Caudate nucleus (tissue), 63 donors: ENCODE measurements at places on chromosomes 7 and 10.
A peak's percentile ranks its signal among the peaks of the same experiment; 100 is the strongest.

GRCh38 chr10:25026463-25026862 is 10.1 kb downstream of the THNSL1 start:
- no peak for DNase-seq

GRCh38 chr10:125363791-125364190 is 203.4 kb upstream of the CTBP2 start:
- no peak for DNase-seq

DNA sequence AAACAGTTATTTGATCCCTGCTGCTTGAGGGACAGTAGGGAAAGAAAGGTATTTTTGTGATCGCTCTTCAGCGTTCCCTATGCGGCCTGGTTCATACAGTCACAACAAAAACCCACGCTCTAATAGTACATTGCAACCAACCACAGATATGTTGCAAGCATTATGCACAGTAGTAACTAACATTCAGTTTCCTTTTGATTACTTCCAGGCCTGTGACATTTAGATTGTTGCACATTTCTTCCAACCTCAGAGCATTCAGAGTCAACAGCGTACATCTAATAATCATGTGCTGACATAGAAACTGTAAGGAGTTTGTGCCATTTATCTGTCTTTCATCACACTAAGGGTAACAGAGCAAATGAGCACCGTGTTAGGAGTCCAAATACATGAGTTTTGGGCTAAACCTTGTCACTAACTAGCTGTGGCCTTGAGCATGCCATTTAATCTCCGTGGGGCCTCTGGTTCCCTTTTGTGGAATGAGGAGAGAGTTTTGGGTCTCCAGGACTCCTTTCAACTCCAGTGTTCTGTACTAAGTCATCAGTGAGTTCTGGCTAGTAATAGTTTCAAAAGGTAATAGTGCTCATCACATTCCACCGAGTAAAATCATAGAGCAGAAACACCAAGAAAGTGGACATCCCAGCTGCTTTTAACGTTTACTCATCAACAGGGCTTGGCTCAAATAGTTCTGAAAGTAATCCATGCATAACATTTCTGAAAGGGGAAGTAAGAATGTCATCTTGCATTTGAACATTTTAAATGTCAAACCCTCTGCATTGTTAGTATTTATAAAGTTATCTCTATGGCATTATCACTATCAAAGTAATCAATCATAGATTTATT is 99.0 kb upstream of the FZD1 start:
- DNase-seq, result no peak

DNA sequence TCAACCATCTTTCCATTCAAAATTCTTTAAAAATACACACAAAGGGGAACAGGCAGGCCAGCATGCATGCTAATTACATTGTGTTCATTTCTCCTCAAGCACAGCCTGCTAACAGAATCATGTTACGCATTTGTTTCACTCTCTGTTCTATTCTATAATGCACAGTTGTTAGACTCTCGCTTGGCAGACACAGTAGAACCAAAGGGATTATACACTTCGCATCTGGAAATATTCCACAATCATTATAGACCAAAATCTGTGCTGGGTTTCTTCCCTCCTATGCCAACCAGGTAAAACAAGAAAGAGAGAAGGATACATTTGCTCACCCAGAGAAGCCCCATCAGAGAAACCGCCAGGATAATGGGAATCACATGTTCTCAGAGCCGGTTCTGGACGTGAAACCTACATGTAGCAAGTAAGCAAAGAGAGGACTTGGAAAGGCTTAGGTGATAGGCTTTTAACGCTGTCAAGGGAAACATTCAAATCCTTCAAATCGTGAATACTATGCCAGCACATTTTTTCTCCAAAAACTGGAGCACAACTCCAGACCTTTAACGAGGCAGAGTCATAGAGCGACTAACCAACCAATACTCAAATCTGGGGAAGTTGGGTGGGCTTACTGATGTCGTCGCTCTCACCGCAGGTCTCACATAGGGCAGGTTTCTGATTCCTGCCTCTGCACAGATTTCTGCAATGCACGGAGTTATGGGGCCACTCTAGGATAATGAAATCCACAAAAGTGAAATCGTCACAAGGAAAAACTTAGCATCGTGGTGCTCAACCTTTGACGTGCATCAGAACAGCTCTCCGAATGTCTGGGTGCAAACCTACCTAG is 380.5 kb upstream of the AUTS2 start:
- no peak for DNase-seq

GRCh38 chr10:68795886-68796532 is 31.3 kb upstream of the STOX1 start:
- DNase-seq, result no peak

GRCh38 chr10:113135025-113135424 is 185.0 kb downstream of the TCF7L2 start:
- DNase-seq, result no peak

GRCh38 chr7:108589874-108590273 is 20.2 kb downstream of the DNAJB9 start:
- DNase-seq, result no peak

- DNase-seq, result no peak
Measured at GRCh38 chr10:22573820-22574569, 140.4 kb downstream of the PIP4K2A start.

DNA sequence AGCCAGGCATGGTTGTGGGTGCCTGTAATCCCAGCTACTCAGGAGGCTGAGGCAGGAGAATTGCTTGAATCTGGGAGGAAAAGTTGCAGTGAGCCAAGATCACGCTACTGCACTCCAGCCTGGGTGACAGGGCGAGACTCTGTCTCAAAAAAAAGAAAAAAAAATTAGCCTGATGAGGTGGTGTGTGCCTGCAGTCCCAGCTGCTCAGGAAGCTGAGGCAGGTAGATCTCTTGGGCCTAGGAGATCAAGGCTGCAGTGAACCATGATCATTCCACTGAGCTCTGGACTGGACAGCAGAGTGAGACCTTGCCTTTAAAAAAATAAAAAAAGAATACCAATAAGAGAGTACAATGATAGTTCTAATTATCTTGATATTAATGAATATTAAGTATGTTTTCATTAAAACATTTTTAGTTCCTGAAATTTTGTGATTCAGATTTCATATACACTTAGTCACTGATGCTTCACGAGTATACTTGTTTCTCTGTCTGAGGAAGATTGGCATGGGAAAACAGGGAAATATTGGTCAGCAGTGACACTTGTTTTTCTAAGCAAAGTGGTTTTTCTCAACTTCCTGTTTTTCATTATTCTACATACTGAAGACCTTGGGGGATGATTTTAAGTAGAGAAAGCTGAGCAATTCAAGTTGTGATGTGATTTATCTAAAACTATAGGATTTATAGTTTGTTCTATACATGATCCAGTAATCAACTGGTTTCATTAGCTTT is 76.8 kb downstream of the ADK start:
- DNase-seq, result no peak

DNA sequence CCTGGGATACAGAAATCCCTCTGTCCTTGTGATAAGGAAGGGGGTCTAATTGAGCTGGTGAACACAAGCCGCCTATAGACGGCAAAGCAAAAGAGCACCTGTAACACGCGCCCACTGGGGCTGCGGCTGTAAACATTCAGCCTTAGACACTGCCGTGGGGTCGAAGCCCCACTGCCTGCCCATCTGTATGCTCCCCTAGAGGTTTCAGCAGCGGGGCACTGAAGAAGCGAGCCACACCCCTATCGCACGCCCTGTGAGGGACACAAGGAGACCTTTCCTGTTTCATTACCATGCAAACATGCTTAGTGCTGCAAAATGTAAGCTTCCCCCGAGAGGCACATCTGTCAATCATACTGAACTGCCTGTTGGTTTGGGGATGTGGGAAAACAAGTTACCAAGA is 82.1 kb downstream of the NRP1 start:
- DNase-seq, result no peak

GRCh38 chr7:97014145-97014750 is 8.9 kb downstream of the DLX6 start:
- DNase-seq, result no peak

GRCh38 chr10:2943932-2944614 is 123.3 kb upstream of the PFKP start:
- no peak for DNase-seq

- no peak for DNase-seq
Measured at GRCh38 chr10:33524041-33524440, 189.6 kb upstream of the NRP1 start.

DNA sequence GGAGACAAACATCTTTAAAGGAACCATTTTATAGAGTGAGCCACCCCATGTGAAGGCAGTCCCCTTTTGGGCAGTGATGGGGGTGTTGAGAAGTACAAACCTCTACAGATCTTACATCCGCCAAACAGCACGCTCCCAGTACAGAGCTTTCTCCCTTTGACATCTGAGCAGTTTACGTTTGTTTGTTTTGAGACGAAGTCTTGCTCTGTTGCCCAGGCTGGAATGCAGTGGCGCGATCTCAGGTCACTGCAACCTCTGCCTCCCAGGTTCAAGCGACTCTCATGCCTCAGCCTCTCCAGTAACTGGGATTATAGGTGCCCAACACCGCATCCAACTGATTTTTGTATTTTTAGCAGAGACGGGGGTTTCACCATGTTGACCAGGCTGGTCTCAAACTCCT is 128.9 kb downstream of the CCDC3 start:
- DNase-seq, result no peak

DNA sequence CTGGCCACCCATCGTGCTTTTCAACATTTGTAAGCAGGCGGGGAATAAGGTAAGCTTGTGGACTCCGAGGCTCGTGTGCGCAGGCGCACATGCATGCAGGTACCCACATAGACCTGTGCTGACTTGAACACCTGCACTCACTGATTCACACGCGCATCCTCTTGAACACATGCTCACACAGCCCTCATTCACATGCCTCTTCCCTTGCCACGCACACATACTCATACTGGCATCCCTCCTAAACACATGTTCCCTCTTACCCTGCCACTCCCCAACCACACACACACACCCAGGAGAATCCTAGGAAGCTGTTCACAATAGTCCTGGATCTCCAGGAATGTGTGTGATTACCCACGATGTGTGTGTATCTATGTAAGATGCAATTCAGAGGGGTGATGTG is 44.1 kb upstream of the LBX1 start:
- DNase-seq, result no peak

GRCh38 chr7:131012477-131013031 is 278.5 kb upstream of the KLF14 start:
- no peak for DNase-seq

GRCh38 chr7:116762971-116763370 is 91.0 kb downstream of the MET start:
- DNase-seq, result no peak

- DNase-seq, result no peak
Measured at GRCh38 chr7:105178928-105179541, 165.0 kb downstream of the KMT2E start.

DNA sequence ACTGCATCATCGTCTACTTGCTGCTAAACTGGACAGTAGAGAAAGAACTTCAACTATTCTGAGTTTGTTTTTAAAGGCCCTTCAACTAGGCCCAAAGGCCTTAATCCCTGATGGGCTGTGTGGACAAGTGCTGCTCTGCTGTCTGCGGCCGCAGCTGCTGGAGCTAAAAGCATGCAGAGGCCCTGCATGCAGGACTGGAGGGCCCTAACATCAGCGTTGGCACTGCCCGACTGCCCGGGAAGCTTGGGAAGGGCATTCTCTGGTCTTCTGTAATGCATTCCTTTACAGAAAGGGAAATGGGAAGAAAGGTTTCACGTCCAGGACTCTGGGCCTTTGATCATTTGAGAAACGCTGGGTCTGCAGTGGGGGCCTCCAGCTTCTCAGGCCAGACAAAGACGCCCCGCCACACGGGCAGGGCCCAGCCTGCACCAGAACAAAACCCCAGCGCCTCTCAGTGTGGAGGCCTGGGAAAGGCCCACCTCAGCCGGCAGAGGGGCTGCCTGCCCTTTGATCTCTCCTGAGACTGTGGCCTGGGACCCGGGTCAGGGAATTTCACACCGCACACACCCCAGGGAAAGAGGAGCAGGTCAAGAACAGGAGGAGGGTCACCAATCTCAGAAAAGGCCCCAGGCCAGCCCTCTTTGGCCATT is 229.3 kb downstream of the DNAJB6 start:
- DNase-seq, result no peak

GRCh38 chr7:157874870-157875229 is 538.0 kb downstream of the DNAJB6 start:
- DNase-seq, result no peak

- no peak for DNase-seq
Measured at GRCh38 chr10:78774999-78775711, 293.6 kb upstream of the ZMIZ1 start.

DNA sequence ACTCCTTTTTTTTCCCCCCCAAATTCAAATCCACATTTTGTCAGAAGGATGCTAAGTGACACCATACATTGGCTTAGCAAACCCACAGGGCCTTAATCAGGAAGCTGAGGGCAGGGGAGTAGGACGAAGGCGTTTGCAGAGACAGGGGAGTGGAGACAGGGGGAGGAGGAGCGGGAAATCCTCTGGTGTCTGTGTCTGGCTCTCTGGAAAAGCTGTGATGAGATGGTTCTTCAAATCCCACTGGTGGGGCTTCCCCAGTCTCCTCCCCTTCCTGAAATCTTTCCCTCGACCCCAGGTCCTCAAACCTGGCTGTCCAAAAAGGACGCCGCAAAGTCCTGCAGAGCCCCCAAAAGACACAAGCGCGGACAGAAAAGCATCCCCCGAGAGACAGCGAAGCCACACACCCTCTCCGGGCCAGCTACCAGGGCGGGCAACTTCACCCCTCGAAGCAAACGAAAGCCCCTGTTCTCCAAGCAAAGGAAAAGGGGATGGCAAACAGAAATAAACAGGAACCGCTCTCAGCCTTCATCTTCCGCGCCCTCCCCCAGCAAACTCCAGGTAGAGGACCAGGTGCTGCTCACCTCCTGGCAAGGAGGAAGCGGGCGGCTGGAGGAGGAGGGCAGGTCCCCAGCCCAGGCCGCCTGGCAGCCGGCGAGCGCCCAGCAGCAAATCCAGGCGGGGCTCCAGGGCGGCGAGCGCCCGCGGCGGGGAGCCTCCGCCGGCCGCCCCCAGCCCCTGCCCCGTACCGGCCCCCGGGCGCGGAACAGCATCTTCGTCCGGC is 520 bp downstream of the ELAPOR2 start:
- peak; percentile 44 for DNase-seq

GRCh38 chr7:146728611-146729010 is 612.0 kb downstream of the CNTNAP2 start:
- no peak for DNase-seq

DNA sequence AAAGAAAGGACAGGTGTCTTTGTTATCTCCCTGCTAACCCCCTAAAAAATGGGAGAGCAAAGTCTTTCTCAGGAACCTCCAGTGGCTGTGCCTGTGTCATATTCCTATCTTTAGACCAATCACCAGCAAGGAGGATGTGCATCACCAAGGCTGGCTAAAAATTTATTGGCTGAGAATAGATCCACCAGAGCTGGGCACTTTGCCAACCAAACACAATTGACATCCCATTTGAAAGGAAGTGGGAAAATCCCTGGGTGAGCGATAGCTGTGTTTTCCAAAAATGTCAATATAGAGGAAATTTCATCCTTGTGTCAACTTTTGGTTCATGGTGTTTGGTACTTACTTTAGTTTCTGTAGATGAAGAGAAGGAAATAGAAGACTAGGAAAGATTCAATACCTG is 13.1 kb upstream of the GPR141 start:
- DNase-seq, result no peak

GRCh38 chr7:74283858-74284447 is 5.3 kb upstream of the CLIP2 start:
- DNase-seq, result peak; percentile 36
